ENCODE measurements at places on chromosomes 13 and 19.

DNA sequence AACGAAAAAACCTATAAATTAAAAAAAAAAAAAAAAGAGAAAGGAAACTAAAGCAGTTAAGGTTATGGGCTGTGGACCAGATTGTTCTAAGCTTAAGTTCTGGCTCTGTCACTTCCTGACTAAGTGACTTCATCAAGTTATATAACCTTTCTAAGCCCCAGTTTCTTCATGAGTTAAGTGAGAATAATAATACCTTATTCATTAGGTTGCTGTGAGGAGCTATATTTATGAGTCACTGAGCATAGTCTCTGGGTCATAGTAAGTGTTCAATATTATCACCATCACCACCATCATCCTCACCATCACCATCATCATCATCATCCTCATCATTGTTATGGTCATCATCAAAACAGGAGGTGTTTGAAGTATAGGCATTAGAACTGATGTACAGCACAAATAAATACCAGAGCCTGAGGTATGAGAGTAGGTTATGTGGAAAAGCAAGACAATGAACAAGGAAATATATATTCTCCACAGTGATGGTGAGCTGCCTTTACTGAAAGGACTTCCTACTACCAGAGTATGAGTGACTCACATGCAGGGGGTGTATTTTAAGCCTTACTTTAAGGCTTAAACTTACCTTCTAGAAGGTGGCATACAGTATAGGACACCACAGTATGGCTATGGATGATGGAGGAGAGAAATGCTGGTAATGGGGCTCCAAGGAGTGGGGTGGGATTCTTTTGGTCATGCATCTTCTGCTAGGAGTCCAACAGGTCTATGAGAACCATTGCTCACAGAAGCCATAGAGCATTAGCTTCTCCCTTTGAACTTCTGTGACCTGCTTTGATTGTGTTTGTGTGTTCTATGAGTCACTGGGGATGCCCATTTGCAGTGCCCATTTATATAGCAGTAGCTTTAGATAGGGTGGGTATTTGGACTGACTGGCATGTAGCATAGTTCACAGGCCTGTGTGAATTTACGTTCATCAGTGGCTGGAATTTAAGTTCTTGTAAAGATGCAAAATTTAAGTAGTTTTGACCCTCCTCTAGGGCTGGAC, 104.4 kb downstream of the KLF5 start:
- no peak for DNase-seq

DNA sequence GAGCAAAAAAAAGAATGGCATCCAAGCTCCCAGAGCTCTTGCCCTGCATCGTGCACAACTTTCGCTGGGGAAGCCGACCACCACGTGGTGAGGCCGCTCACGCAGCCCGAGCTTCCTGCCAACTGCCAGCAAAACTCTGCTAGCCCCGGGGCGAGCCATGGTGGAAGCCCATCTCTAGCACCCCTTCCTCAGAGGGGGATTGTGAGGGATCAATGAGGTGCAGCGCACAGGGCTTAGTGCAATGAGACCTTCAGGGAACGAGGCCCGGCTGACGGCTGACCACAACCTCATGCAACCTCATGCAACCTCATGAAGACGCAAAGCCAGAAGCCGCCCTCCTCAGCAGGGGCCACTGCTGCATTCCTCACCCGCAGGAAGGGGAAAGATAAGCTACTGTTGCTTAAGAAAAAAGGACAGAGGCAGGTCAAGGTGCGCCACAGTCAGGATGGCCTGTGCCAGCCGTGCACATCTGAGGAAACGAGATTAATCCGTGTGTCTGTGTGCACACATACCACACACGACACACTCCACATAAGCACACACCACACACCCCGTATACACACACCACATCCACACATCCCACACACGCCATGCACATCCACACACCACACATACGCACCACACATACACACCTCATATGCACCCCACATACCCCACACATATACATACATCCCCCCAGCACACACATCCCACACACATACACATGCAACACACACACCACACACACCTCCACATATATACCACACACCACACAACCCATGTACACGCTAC, 9.6 kb downstream of the HSPBP1 start:
- DNase-seq, result no peak

GRCh38 chr13:80486402-80486801, 145.5 kb upstream of the SPRY2 start:
- no peak for DNase-seq

DNA sequence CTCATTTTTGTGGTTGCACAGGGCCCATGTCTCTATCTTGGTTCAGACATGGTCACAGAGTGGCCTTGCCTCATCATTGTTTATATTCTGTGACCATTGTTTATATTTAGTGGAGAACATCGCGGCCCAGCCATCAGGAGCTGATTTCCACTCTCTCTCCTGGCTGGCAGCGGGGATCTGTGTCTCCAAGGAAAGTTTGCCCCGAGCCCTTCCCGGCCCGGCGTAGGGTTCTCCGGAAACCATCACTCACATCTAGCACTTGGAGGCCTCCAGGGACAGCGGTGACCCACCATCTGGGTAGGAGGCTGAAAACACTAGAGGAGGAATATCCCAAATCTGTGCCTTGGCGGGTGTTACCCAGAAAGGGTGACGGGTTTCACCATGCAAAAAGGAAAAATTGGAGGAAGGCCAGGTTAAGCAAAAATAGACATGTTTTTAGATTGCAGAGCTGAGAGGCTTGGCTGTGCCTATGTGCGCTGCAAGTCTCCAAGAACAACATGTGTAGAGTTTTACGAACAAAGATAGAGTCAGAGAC, 726 bp upstream of the ZNF358 start:
- DNase-seq, result no peak

GRCh38 chr13:112675366-112675756, 14.5 kb upstream of the ATP11A start:
- no peak for DNase-seq

- no peak for DNase-seq
Observed at GRCh38 chr19:12786952-12787351, 4.3 kb upstream of the JUNB start.

GRCh38 chr19:50475736-50476223, 527 bp upstream of the EMC10 start:
- DNase-seq, result no peak

- DNase-seq, result no peak
Observed at GRCh38 chr19:16035601-16036297, 40.5 kb upstream of the TPM4 start.

- DNase-seq, result no peak
Observed at GRCh38 chr13:113658836-113659235, 838 bp upstream of the ATP4B start.

- DNase-seq, result no peak
Observed at GRCh38 chr19:30309905-30310601, 62.1 kb upstream of the ZNF536 start.

- DNase-seq, result no peak
Observed at GRCh38 chr13:98869408-98870090, 108.3 kb downstream of the DOCK9 start.

- no peak for DNase-seq
Observed at GRCh38 chr19:51626675-51627074, 3.5 kb downstream of the SIGLEC5 start.

GRCh38 chr19:49656456-49657109, 9.1 kb downstream of the IRF3 start:
- no peak for DNase-seq

DNA sequence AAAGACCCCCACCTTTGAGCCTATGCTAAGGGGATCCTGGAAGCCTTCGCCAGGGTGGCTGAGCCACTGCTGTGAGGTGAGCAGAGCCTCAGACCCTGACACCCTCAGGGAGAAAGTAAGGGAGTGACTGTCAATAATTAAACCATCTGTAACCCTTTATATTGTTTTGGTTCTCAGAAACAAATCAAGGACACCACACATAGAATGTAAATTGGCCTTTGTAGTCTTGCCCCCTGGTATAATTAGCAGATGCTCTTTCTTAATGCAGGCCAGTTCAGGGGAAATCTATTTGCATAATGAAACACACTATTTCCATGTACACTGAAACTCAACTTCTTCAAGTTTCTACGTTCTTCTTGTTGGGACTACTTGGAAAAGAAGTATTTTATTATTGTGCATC, 127.7 kb upstream of the EDNRB start:
- no peak for DNase-seq

DNA sequence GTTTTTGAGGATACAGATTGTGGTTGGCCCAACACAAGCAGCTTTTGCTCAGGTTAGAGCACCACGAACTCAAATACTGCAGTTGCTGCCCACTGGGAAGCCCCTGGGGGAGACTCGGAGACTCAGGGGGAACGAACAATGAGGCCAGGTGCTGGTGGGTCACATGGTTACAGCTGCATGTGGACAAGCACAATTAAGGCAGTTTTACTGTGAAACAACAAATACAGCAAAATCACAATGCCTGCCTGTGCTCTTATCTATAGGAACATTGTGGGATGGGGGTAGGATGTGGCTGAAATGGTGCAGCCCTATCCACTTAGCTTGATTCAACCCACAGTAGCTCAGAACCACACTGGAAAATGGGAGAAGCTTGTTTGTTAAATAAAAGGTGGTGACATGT, 119.7 kb upstream of the SPATA13 start:
- DNase-seq, result no peak

- DNase-seq, result no peak
Observed at GRCh38 chr13:98722958-98723357, 29.5 kb downstream of the SLC15A1 start.

- DNase-seq, result no peak
Observed at GRCh38 chr19:48190288-48190884, 19.9 kb downstream of the ZSWIM9 start.

- no peak for DNase-seq
Observed at GRCh38 chr13:50205581-50205980, 190.3 kb downstream of the KCNRG start.

- no peak for DNase-seq
Observed at GRCh38 chr19:14350302-14350701, 30.9 kb upstream of the ADGRE5 start.

GRCh38 chr19:15285896-15286591, 46.3 kb downstream of the BRD4 start:
- DNase-seq, result no peak

DNA sequence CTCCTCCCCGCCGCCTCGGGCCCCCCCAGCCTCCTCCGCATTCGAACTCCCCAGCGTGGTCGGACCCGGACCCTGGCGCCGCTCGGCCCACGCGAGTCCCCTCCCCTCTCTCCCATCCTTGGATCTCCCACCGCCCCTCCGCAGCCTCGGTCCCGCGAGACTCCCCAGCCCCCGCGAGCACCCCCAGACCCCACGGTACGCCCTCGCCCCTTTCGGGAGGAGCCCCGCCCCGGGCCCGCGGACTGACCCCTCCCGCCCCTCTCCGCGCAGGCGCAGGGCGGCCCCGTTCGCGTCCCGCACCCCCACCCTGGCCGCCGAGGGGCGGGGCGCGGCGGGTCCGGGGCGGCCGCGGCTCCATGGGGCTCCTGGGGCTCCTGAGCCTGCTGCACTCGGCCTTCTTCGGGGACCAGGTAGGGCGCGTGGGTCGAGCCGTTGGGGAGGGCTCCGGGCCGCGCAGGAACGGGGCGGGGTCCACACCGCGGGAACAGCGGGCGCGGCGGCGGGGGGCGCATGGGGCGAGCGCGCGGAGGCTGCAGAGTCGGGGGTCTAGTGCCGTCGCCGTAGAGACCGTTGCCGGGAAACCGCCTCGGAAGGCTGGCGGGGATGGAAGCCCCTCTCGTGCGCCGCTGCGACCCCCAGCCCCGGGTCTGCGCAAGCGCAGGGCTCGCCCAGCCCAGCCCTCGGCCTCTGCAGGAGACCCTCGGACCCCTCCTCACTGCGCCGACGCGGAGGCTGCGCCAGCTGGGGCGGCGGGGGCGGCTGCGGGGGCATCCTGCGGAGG, 3.8 kb upstream of the APC2 start:
- DNase-seq, result no peak

- DNase-seq, result no peak
Observed at GRCh38 chr13:34698945-34699344, 243.1 kb upstream of the NBEA start.

DNA sequence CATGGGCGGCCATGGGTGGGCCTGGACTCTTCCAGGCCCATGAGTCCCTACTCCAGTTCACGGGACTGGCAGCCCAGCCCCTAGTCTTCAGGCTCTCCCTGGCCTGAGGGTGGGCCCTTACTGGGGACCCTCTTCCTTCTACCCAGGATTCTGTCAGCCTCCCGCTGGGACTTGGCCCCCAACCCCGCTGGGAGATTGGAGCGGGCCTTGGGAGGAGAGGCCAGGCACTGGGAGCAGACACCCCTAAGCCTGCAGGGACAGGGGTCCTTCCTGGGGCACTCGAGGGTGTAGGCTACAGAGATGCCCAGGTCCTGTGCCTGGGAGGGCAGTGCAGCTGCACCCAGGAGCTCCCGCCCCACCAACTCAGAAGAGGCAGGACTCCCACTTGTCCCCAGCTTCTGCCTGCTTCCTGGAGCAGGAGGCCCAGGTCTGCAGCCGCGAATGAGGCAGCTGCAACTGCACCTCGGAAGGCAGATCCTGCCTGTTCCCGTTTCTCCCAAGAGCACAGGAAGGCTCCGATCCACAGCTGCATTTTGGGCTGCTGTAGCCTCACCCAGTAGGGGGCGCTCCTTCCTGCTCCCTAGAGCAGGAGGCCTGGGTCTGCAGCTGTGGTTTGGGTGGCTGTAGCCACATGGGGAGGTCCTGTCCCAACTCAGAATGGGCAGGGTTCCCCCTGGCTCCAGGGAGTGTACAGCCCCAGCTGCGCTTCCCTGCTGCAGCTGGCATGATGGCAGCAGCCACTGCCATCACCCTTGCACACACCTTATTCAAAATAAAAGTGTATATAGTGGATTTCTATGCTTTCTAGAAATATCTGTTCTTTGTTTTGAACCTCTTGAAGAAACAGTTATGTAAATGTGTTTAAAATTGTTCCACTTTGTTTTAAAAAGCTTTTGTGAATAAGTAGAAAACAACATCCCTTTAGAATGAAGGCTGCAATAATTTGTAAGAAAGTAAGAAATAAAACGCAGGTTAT, 46.8 kb downstream of the TEX26 start:
- DNase-seq, result peak; percentile 3

DNA sequence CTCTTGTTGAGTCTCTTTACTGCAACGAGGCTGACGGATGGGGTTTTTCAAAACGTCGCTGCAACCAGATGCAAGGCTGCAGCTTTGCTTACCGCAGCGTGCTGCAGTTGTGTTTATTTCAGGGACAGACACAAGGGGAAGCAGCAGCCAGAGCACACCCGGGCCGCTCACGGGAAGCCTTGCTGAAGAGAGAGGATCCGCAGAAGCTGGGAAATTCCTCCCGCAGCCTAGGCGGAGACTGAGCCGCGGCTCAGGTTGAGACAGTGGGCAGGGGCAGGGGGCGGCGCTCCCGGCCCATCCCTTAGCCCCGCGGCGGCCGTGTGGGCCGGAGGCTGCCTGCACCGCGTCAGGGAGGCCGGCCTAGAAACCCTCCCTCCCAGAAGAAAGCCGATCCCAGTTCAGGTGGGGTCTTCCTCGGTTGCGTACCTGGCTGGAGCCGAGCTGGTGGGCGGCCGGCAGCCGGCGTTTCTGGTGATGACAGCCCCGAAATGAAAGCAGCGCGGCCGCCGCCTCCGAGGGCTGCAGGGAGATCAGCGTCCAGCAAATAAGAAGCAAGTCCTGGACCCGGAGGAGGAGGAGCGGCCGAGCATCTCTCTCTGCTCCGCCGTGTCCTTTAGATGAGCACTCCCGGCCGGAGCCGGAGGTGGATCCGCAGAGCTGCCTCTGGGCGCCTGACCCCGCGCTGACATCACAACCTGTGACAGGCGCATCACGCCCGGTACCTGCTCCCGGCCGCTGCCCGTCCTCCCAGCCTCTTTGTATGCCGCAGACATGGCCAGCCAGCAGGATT, at the start of gene FRY:
Gene FRY, plus strand, starts transcription at position 750 of the 790 bp plus-strand sequence. Its CDS starts 22 bp downstream, at position 772.
- peak; percentile 63 for DNase-seq

GRCh38 chr13:25171517-25172302, at the start of gene AMER2:
AMER2 (minus strand) TSS chr13:25172288; CDS start chr13:25171619, 669 bp downstream.
- DNase-seq, result no peak

Measured in DMS153 (cell line).